ENCODE measurements at places on chromosomes 6 and 20.

DNA sequence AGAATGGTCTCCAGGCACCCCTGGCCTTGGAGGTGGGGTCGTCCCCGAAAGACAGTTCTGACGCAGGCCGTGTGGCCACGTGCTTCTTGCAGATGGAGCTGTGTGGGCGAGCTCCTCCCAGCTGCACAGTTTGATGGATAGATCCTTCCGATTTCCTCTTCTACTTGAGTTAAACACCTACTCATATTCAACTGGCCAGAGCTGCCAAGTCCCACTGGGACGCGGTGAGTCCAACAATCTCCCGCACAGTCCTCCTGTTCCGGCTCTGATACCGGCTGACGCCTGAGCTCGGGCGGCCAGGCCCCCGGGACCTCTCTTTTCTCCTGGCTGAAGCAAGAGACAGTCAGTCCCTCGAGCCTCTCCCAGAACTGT lies 57.9 kb upstream of the DACT2 start:
- DNase-seq, result no peak

GRCh38 chr6:50819466-50819903 lies 814 bp downstream of the TFAP2B start:
- no peak for DNase-seq

- no peak for DNase-seq
Measured at GRCh38 chr6:124753562-124754105, 208.6 kb upstream of the RNF217 start.

- DNase-seq, result no peak
Measured at GRCh38 chr6:35208419-35208818, 5.3 kb upstream of the SCUBE3 start.

- no peak for DNase-seq
Measured at GRCh38 chr20:24651171-24651975, 181.9 kb downstream of the SYNDIG1 start.

- DNase-seq, result no peak
Measured at GRCh38 chr20:54219751-54220426, 12.0 kb downstream of the PFDN4 start.

GRCh38 chr6:16204653-16205376 lies 33.6 kb upstream of the GMPR start:
- DNase-seq, result no peak

- DNase-seq, result no peak
Measured at GRCh38 chr6:116088946-116089345, 11.7 kb upstream of the NT5DC1 start.

GRCh38 chr6:45084257-45084656 lies 243.9 kb upstream of the RUNX2 start:
- no peak for DNase-seq

DNA sequence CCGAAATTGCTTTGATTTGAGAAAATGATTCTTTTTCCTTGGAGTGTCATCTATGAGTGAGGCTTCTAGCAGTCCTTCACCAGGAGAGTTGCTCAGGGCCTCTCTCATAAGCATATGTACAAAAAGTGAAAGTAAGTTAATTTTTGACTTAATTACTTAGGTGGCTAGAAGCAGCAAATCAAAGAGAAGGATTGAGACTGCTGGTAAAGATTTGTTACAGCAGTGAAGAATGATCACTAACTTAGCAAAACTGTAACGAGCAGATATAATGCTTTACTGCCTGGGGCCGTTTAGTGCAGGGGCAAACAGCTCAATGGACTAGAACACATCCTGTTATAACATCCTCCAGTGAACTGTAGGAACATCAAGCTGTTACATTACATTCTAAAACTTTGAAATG lies 167.8 kb upstream of the RIPOR2 start:
- no peak for DNase-seq

DNA sequence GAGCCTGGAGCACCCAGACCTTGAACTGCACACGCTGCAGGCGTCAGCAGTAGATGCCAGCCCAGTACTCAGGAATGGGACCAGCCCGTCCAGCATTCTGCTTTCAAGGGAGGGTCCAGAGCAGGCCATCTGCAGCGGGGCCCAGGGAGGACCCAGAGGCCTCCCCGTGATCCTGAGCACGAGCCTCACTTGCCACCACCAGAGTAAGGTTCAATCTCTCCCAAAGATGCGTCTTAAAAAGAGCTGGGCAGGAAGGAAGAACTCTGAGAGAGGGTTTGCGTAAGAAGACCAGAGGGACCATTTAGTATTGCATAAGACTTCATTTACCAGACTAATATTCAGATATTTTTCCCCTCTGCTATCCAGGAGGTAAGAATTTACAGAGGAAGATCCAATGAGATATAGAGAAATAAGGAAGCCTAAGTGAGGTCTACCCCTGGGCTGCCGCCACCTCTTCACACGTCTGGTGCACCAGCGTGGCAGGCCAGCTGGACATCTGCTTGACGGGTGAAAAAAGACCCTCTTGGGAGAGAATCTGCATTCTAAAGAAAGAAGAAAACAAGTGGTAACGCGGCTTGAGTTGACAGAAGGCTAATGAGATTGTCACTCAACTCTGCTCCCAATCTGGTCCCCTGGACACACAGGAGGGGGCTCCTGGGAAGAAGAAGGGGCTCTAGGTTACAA lies 107.3 kb downstream of the PRND start:
- no peak for DNase-seq

- DNase-seq, result no peak
Measured at GRCh38 chr6:122405417-122405816, 6.0 kb downstream of the HSF2 start.

GRCh38 chr20:33298391-33298790 lies 15.4 kb downstream of the BPIFB1 start:
- no peak for DNase-seq

- peak; percentile 71 for DNase-seq
Measured at GRCh38 chr6:125779924-125780539, 10.7 kb upstream of the NCOA7 start.

DNA sequence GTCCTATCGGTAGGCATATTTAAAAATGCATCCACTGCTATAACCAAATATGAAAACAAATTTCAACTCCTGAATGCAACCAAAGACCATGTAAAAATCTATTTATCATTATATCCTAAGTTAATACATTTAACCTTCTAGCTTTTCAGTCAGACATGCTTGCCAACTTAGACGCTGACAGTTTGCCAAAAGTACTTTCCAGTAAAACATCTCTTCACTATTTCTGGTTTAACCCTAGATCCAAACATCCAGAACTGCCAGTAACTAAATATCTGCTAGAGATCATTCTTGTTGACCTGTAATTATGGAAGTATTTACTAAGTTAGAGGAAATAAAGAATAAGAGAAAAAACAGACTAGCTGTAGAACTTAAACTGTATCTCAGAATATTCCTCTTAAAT lies 210.2 kb upstream of the THEMIS start:
- no peak for DNase-seq

GRCh38 chr20:17708675-17709360 lies 9.1 kb downstream of the BANF2 start:
- DNase-seq, result no peak

DNA sequence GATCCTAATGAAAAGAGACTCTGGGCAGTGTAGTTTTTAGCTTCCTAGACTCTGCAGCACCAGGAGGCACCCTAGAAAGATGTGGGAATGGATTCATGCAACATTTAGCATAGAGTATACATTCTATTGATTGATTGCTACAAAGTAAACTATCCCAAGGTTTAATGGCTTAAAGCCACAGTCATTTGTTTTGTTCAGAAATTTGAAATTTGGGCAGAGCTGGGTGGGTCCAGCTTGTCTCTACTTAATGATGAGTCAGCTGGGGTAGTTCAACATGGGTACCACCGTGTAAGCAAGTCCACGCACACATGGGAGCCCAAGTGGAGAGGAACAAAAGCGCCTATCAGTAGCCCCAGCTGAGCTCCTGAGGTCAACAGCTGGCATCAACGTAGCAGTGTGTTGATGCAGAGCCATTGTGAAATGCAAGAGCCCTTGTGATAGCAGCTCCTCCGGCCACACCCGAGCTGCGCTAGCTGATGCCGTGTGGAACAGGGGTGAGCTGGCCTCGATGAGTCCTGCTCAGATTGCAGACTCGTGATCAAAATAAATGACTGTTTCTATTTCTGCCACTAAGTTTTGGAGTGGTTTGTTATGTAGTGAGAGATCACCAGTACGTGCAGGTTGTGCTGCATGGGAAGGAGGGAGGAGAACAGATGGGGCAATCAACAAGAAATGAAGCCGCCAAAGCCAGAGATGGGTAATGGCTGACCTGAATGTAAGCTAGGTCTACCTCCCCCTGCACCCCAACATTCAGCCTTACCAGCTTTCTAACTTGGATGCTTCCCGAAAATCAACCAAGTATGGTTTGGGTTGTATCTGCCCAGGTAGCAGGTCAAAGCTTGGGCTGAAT lies 45.7 kb upstream of the TRAF3IP2 start:
- DNase-seq, result no peak

DNA sequence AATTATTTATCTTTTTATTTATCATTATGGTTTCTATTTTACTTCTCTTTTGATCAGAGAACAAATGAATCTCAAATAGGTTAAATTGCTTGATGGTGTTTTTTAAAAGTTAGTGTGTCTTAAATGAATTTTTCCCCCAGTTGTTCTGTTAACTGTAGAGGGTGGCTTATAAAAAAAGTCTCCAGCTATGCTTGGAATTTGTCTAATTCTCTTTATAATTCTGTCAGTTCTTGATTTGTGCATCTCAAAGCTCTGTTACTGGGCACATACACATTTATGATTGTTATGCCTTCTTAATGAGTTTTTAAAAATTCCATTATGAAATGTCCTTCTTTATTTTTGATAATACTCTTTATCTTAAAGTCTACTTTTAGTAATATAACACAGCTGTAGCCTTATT lies 58.0 kb downstream of the LIN28B start:
- no peak for DNase-seq

DNA sequence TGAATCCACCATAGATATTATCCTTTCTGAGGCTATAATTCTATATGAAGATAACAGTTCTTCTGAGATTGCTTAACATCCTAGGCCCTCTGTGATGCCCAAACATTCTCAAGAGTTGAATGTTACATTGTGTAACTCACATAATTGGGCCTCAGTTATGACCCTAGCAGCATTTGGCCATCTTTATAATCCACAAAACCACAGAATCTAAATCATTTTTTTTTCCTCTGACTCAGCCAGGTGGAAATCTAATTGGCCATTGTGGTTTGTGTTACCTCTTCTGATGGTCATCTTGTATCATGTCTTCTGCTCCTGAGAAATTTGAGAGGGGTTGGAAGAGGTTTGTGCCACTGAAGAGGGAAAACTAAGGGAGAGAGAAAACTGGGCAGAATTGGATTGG lies 99.5 kb downstream of the LINC00237 start:
- no peak for DNase-seq

GRCh38 chr6:158021376-158021775 lies 39.7 kb downstream of the SYNJ2 start:
- DNase-seq, result no peak

Measured in stimulated activated CD4-positive, alpha-beta T cell treated with anti-CD3 and anti-CD28 coated beads, Interleukin-15, amount 100 ng/mL, for 48 hours (primary cell).